ENCODE measurements at places on chromosomes 16 and 17.

DNA sequence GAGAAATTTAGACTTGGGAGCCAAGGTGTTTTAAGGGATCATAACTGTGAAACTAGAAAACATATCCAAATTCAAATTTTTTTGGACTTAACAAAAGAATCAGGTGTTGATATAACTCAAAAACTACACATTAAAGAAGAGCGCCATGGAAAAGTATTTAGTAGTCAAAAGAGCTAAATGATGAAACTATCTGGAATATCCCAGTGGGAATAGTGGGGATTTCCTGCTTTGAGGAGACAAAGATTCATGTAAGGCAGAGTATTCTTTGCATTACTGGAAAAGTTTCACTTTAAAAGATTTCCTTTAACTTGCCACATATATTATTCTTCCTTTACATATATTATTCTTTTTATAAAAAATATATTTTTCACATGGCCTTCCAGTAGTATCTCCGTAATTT lies 40.3 kb upstream of the VPS4A start:
- no peak for DNase-seq

- DNase-seq, result no peak
These were observed at the start of gene MT1H for GRCh38 chr16:56669005-56669839. TSS of gene MT1H (plus strand) at chr16:56669814. CDS start at chr16:56669885, 71 bp downstream.

DNA sequence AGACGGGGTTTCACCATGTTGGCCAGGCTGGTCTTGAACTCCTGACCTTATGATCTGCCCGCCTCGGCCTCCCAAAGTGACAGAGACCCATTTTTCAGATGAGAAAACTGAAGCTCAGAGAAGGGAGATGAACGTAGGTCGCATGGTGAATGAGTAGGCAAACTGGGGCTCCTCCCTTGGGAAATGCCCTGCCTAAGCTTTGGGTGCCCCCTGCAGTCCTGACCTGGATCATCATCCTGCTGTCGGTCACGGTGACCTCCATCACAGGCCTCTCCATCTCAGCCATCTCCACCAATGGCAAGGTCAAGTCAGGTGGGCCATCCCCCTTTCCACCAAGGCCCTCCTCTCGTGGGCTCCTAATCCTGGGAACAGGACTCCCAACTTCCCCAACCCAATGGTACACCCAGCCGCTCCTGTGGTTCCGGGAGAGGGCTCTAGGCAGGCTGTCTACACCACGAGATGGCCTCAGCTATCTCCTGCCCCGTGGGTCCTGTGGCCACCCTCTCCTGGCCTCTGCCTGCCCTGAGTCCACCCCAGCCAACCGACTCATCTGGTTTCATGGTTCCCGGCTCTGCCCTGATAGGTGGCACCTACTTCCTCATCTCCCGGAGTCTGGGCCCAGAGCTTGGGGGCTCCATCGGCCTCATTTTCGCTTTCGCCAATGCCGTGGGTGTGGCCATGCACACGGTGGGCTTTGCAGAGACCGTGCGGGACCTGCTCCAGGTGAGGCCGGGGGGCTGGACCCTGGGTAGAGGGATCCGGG lies 4.7 kb downstream of the SLC12A3 start:
- DNase-seq, result no peak

GRCh38 chr16:59632276-59632855 lies 898.2 kb upstream of the GOT2 start:
- DNase-seq, result no peak

DNA sequence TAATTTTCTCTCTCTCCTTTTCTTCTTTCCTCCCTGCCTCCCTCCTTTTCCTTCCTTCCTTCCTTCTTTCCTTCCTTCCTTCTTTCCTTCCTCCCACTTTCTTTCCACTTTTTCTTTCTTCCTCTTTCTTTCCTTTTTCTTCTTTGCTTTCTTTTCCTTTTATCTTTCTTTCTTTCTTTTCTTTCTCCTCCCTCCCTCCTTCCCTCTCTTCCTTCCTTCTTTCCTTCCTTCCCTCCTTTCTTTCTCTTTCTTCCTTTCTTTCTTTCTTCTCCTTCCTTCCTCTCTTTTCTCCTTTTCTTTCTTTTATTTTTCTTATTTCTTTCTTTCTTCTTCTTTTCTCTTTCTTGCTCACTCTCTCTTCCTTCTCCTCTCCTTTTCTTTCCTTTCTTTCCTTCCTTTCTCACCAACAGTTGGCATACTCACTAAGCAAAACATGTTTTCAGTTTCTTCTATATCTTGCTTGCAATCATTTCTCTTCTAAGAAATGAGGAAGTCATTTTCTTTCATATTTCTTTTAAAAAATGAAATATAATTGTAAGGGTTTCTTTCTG lies 97.1 kb upstream of the MAF start:
- DNase-seq, result no peak

- no peak for DNase-seq
These were observed 41.8 kb downstream of the TNRC6A start for GRCh38 chr16:24771132-24771778.

DNA sequence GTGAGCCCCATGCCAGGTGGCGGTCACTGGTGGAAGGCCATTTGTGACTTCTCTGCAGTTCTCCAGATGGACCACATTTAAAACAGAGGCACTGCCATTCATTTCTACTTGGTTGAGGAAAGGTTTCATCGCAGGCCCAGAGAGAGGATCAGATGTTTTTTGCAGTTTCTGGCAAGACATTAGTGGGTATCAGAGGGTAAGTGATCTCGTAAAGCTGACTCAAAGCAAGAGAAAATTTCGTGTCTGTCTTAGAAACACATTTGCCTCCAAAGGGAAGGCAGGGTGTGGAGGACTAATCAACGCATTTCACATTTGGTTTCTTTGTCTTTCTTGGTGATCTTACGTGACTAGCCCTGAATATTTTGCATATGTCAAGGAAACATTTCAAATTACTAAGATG lies 81.8 kb downstream of the PRKCB start:
- DNase-seq, result no peak

GRCh38 chr17:48219617-48220016 lies 112.1 kb downstream of the SNX11 start:
- DNase-seq, result no peak

DNA sequence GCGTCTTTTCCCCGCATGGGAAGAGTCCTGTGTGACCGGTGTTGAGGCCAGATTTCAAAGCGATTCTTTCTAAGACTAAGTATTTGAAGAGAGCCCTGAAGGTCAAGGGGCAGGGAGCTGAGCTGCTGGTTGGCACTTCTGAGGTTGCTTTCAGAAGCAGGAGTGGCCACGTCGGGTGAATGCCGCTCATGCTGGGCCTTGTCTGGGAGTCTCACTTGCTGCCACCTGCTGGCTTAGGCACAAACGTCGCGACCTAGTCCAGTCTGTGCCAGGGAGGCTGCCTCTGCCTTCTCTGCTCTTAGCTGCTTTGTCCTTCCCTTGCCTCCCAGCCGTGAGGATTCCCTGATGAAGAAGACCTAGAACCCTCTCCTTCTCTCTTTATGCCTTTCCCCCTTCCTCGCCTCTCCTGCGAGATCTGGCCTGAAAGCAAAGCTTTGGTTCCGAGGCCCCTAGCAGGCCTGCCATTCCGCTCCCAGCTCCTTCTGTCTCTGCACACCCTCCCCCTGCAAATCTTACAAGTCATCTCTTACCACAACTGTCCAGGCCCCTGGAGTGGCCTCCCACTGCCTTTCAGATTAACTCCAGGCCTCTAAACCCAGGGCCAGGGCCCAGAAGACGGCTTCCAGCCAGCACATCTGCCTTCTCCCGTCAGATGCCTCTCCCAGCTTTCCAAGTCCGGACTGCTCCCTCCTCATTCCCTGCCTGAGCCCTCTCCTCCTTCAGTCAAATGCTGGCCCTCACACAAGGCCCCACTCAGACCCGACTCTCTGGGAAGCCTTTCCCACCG lies 11.4 kb downstream of the CTNS start:
- peak; percentile 73 for DNase-seq

DNA sequence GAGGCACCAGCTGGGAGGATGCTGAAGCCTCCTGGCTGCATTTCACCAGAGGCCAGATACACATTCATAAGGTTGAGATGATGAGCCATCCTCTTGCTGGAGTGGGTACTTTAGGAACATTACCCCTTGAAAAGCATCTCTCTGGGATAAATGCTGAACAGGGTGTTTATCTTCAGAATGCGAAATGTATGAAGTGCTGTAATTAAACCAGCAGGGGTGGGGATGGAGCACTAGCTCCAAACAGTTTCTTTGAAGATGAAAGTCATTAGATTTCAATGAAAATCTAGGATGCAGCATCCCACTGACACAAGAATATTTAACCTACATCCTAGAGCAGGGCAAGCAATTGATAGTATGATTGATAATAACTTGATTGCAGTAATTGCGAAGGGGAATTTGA lies 158.1 kb downstream of the CYLD start:
- DNase-seq, result no peak

DNA sequence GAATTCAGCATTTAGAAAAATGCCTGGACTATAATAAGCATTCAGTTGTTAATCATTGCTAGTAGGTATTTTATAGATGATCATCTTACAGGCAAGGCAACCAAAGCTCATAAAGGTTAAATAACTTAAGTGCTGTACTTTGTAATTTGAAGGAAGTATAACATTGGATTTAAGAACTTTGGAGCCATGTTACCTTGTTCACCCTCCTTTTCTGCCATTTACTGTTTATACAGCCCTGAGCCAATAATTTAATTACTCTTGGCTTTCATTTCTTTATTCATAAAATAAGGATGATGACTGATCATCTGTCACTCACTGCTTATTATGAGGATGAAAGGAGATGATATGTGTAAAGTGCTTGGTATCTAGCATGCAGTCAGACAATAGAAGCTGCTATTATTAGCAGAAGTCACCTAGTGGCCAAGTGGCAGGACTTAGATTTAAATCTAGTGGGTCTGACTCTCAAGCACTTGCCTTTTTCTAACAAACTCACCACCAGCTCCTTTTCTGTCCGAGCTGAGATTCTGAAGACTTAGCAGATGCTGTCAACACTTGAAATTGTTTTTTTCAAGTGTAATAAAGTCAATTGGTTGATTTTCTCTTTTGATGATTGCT lies 18.3 kb upstream of the DDX52 start:
- no peak for DNase-seq

GRCh38 chr17:75950855-75951554 lies 10.2 kb upstream of the FBF1 start:
- peak; percentile 29 for DNase-seq

DNA sequence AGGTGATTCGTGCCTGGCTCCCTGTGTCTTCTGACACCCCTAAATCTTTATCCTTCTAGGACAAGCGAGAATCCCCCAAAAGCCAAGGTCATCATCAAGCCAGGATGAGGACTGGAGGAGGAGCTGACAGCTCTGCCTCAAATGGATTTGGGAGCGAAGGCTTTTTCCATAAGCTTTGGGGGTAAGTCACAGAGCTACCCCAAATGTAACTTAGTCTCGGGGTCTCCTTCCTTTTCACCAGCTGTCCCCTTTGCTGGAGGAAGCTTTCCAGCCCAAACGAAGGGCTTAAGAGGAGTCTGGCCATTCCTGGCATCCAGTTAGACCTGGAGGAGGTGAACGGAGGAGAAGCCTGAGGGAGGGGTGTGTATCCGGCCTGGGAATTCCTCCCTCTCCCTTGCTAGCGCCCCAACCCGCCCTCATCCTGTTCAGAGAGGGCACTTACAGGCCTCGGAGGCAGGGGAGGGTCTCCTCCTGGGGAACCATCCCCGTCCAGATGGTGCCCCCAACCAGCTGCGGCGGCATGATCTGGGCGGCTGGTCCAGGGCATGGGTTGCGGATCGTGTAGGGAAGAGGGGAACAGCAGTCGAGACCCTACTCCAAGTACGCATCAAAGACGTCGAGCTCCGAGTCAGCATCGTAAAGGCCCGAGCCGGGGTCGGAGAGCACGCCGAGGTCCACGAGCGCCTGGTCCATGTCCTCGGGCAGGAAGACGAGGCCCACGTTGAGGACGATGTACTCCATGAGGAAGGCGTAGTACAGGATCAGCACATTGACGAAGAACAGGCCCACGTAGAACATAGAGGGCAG lies 938 bp downstream of the DEXI start:
- no peak for DNase-seq

DNA sequence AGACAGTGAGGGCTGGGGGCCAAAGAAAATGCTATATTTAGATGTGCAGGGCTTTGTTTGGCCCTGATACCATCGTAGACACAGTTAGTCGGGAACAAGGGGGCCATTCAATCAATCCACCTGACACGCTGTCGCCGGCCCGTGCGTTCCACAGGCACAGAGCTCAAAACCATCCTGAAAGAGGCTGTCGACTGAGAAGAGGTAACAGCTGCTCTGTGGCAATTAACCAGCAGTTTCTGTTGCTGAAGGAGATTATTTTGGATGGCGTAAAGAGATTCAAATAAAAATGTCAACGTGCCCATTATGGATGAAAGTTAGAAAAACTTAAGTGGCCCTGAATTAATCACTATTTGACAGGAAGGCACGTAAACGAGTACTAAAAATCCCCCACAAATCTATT lies 276.2 kb upstream of the IRX5 start:
- peak; percentile 36 for DNase-seq

All from pons (tissue), 1 donor.